ENCODE measurements at places on chromosomes 16 and 17.

- DNase-seq, result no peak
These were observed 83.4 kb downstream of the ZDHHC7 start for GRCh38 chr16:84927621-84928591.

- DNase-seq, result no peak
These were observed 2.0 kb upstream of the RASL10B start for GRCh38 chr17:35729405-35729833.

GRCh38 chr17:73240561-73240960 is 21.1 kb downstream of the CPSF4L start:
- DNase-seq, result no peak

DNA sequence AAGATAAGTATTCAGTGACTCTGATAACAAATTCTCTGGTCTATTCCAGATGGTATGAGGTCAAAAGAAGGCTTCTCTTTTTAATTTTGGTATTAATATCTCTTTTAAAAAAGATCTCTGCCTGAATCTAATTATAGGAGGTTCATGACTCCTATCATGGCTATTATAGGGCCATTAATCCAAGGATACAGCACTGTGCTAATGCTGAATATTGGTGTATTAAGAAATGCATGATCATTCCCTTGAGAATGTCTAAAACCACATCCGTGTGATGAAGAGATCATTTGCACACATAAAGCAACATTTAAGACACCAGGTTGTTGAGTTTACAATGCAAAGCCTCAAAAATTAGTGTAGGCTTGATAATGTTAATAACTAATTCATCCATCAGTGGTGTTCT is 160.4 kb upstream of the MON1B start:
- no peak for DNase-seq

GRCh38 chr17:61461967-61462718 is 9.9 kb downstream of the TBX4 start:
- DNase-seq, result peak; percentile 38

- DNase-seq, result no peak
These were observed 24.8 kb downstream of the ANKRD40 start for GRCh38 chr17:50682938-50683337.
